Liver (tissue), 10 donors: ENCODE measurements at places on chromosomes 16 and 17. TPM values are rescaled to one million over a fixed set of nuclear protein-coding genes. Genes with fewer than 3 reads are reported as not detected.

Gene HID1
- 6.2 TPM for total RNA-seq

Gene UBB
- total RNA-seq = 3,673 TPM

Gene SLC5A11
- 4.1 TPM for total RNA-seq

Gene MYH1
- total RNA-seq = not detected

Gene NAA38
- total RNA-seq = 24.3 TPM

Gene SHISA6
- not detected for total RNA-seq
